ENCODE measurements at places on chromosomes 6 and 20.

GRCh38 chr6:34359418-34360158, 32.9 kb downstream of the NUDT3 start:
- DNase-seq: no peak

DNA sequence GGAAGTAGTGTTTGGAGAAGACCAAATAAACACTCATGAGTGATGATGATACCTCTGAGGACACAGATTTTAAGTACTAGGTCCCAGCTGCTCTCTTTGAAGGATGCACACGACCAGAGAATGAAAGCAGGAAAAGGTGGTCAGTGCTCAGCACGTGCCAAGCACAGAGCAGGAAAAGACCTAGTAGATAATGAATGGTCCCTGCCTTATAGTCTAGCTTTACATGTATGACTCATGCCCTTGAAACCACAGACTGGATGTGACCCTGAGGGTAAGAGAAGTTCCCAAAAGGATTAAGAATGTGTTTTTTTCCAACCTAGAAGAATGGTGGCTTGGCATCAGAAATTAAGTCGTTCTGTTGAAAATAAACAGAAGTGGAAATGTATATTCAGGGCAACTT, 2.8 kb upstream of the MC3R start:
- DNase-seq: no peak

DNA sequence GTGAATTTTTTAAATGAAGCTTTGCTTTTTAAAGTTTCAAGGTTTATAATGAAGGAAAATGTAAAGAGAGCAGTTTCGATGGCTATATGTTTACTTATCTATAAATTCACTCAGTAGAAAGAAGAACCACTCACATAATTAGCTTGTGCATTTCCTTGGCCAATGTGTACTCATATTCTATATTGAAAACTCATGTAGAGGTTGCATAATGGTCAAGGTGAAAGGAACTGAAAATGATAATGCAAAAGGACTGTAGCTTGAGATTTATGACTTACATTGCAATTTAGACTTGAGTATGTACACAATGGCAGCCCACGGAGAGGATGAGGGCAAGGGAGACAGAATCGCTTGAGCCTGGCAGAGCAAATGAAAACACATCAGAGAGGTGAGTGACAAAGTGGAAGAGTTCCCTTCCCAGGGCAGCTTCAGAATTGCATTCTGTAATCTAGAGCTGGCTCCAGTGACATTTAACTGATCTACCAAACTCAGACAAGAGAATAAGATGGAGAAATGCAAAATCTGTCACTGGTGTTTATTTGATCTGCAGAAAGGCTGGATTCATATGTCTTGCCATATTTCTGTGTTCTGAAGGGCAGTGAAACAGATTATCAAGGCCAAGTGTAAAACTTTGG, 191.8 kb downstream of the TMEM200A start:
- DNase-seq: no peak

GRCh38 chr20:3794701-3795420, 1.2 kb upstream of the CDC25B start:
- no peak for DNase-seq

GRCh38 chr6:154196333-154196885, 157.4 kb downstream of the OPRM1 start:
- DNase-seq: no peak

DNA sequence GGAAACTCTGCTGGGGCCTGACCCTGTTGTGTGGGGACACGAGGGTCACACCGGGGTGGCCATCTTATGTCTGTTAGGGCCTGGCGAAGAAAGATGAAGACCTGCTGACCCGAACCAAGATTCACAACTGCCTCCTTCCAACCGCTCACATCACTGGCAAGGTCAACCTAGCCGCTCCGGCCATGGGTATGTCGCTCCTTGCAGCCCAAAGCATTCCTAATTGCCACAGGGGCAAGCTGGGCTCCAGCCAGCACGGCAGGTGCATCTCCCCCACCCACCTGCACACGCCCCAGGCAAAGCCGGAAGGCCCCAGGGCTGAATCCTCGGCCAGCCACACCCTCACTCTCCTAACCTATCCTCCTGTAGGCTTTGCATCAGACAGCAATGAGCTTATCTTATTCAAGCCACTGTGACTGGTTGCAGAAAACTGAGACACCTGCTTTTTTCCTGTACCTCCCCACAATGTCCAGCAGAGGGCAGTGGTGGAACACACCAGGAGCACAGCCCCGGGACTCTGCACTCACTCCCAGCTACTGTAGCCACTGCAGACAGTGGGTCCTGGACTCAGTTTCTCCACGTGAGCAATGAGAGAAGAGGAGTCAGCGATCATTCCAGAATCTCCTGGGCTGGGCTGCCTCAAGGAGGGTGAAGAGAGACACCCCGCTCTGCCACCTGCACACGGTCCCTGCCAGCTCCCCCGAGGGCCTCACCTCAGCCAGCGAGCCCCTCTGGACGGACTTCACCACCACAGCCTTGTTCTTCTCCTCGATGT, 170.2 kb downstream of the PREX1 start:
- DNase-seq: peak; percentile 50

GRCh38 chr6:1801401-1801800, 191.7 kb downstream of the FOXC1 start:
- DNase-seq: no peak

DNA sequence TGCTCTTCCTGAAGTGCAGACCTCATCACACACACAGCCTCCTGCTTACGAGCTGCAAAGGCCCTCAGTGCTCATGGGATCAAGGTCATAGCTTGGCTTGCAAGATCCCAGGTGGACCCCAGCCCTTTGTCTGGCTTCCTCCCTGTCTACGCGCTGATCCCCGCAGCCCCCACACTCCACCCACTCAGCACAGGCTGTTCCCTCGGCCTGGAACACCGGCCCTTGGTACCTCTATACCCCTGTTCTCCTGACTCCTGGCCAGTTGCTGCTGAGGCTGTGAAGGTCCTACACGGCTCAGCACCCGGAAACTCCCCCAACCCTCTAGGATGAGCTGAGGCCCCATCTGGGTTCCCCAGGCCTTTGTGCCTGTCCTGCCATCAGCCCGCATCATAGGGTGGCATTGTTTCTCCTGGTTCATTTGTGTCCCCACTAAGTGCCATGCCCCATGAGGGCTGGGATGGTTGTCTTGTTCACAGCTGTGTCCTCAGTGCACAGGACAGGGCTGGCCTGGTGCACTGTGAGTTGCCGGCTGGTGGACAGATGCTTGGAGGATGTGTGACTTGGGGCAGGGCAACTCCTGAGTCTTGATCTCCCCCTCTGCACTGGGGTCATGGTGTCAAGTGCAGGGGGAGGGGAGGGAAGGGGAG, 57.0 kb downstream of the ADNP start:
- no peak for DNase-seq

DNA sequence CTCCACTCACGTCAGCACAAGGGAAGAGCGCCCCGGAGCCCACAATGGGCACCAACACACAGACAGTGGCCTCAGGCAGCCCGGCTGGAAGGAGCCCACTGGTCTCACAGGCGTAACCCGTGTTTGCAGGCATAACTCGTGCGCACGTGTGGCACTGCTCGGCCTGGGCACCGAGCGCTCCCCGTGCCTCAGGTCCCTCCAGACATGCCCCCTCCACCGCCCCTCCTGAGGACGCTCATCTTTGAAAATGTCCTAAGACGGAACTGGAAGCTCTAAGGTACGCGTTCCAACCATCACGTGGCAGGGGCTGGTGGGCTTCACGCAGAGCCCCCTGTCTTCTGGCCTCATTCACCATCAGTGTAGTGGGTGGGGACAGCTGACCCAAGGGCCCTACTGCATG, 44.6 kb downstream of the SSR1 start:
- no peak for DNase-seq

DNA sequence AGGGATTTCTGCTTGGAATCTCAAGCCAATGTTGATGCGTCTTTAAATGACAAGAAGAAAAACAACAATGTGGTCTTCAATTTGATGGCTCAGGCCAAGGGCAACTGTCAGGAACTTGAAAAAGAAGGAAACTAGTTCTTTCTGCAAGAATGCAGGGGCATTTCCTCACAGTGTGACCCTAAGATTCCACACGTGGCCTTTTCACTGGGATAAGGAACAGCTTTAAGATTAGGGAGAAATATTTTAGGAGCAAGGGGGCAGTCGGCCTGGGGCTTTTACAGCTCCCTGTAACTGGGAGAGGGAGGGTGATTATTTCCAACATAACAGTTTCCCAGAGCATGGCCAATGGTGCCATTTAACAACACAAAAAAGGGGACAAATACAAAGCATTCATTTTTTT, 39.4 kb upstream of the MRPS10 start:
- DNase-seq: no peak

GRCh38 chr6:33344701-33345697, 27.5 kb upstream of the ZBTB22 start:
- DNase-seq: peak; percentile 34

DNA sequence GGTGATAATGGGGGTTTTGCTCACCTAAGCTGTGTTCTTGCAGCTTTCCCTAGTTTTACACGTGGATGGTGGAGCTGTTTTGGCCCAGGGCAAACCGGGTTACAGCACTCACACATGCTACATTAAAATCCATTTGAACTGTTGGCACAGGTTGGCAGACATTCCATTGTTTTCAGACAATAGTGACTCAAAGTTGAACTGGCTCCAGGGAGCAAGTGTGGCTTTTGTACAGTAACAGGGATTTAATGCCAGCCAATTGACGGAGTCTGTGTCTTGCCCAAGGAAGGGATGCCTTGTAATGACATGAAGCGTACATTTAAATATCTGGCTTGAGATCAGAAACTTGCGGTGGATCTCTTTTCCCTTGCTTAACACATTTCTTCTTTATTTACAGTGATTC, 183.1 kb downstream of the DTNBP1 start:
- no peak for DNase-seq

GRCh38 chr6:36928547-36928918, 26.0 kb upstream of the PI16 start:
- DNase-seq: no peak

DNA sequence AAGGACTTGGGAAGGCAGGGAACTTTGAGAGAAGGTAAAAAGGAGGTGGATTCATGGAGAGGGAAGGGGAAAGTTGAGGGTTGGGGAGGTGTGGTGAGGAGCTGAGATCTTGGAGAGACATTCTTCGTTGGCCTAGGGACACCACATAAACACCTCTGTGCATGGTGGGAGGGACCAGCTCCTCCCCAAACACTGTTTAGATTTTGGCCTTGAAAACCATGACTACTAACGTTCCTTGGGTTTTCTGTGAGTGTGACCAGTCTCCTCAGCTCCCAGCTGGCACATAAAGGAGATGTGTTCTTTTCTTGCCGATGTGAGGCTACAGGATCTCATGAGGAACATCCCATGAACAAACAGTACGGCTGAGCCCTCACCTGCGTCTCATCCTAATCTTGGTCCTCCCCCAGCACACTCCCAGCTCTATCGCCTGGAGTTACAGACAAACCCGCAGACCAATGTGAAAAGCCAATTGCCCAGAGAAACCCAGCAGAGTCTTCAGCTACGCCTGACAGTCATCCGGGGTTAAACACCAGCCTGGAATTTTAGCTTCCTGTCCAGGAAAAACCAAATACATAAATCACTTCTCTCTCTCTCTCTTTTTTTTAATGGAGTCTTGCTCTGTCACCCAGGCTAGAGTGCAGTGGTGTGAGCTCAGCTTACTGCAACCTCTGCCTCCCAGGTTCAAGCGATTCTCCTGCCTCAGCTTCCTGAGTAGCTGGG, 22.0 kb upstream of the DDR1 start:
- DNase-seq: no peak

- DNase-seq: no peak
Measured at GRCh38 chr6:154993026-154993425, 2.1 kb upstream of the TIAM2 start.

- no peak for DNase-seq
Measured at GRCh38 chr6:39530201-39530759, 194.9 kb downstream of the KIF6 start.

DNA sequence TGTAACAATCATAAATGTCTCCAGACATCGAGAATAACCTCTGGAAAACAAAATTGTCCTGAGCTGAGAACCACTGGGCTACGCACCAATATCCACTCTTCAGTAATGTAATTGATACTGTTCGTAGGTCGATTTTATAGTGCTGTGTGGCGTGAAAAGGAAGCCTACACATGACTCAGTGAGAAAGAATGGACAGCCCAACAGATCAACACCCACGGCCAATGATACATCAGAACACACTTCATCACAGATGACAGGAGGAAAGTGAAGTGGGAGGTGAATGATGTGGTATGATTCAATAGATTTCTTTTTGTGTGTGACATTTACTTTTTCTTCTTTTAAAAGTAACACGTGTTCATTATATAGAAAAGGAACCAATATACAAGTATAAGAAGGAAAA, 93.5 kb downstream of the RPS12 start:
- no peak for DNase-seq

DNA sequence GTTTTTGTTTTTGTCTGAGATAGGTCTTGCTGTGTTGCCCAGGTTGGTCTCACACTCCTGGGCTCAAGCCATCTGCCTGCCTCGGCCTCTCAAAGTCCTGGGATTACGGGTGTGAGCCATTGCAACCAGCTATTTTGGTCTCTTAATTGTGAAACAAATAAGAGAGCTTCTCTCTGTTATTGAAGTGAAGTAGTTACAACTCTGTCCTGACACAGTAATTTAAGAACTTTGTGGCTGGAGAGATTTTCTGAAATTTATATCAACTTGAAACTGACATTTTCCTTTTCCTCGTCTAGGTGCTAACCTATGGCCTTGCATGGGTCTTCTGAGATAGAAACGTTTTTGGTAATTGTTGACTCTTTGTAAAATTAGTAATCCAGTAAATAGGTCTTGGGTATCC, 122.1 kb upstream of the DOK5 start:
- no peak for DNase-seq

GRCh38 chr20:2252419-2252997, 43.3 kb upstream of the TGM3 start:
- DNase-seq: no peak

DNA sequence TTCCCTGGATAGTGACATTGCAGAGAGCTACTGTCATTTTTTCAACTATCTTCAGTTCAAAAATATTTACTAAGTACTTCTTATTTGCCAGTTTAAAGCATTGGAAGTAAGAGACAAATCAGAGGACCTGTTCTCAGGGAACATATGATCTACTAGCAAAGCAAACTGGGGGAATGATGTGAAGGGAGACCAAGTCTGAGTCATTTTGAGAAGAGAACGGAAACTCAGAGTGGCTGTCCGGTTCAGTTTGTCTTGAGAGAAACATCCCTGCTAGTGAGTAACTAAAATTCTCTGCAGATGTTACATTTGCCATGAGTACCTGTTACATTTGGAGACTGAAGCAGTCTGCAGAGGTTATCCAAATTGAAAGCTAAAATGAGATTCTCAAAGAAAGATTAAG, 118.3 kb downstream of the KCNQ5 start:
- DNase-seq: no peak

DNA sequence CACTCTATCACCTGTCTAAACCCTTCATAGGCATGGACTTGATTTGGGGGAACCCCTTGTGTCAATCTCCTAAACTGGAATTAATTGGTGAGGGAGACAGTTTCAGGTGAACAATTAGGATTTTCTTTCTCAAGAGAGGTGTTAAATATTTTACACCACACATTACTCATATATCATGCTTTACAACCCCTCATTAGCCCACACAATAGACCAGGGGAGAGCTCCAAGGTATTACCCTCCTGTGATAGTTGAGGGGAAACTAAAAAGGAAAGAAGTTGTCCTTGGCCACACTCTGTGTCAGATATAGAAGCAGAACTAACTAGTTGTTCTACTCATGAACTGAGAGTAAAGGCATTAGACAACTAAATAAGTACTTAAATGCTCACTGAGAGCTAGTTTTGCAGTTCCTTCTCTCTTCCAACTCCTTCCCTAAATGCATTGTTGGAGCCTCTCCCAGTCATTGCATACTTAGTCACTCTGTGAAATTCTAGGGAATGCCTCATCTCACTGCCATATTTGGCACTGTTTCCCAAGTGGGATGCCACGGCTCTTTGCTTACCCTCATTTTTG, 183.7 kb upstream of the CEP162 start:
- no peak for DNase-seq

- DNase-seq: no peak
Measured at GRCh38 chr6:11486486-11486885, 51.1 kb upstream of the TMEM170B start.

All from T-helper 2 cell (primary cell).